ENCODE measurements at places on chromosomes 1 and 21.

- DNase-seq, result no peak
These were observed 10.5 kb downstream of the ACOT11 start for GRCh38 chr1:54558434-54559030.

DNA sequence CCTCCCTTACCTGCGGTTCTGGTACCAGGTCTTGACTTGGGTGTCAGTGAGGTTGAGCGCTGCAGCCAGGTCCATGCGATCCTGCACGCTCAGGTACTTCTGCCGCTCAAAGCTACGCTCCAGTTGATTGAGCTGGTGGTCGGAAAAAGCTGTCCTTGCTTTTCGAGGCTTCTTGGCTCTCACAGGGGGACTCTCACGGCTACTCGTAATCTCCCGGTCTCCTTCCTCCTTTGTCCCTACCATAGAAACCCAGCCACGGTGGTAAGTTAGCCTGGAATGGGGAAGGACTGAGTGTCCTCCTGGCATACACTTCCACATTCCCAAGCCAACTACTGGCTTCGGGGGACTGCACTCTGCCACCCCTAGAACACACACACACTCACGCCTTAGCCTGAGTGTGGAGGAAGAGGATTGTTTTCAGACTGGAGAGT, 2.6 kb downstream of the BARHL2 start:
- no peak for DNase-seq

DNA sequence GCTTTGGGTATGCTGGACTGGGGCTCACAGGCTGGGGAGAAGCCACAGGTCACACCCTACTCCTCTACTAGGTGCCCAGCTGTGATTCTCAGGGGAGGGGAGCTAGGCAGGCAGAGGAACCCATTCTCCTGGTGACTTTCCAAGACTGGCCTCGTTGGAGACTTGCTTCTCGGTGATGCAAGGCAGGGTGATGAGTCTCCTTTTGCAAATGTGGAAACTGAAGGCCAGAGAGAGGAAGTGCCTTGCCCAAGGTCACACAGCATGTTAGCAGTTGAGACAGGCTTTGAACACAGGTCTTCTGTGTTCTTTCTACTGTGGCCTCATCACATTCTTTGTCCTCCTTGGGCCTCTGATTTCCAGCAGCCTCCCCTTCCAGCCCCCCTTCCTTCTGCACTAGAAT, 20.5 kb upstream of the C1QA start:
- no peak for DNase-seq

GRCh38 chr1:183185941-183186490, at the start of gene LAMC2:
LAMC2 (plus strand) TSS chr1:183186264; CDS start chr1:183186353, 89 bp downstream.
- peak; percentile 17 for DNase-seq

- no peak for DNase-seq
These were observed 28.1 kb upstream of the SDC3 start for GRCh38 chr1:30936541-30937171.

DNA sequence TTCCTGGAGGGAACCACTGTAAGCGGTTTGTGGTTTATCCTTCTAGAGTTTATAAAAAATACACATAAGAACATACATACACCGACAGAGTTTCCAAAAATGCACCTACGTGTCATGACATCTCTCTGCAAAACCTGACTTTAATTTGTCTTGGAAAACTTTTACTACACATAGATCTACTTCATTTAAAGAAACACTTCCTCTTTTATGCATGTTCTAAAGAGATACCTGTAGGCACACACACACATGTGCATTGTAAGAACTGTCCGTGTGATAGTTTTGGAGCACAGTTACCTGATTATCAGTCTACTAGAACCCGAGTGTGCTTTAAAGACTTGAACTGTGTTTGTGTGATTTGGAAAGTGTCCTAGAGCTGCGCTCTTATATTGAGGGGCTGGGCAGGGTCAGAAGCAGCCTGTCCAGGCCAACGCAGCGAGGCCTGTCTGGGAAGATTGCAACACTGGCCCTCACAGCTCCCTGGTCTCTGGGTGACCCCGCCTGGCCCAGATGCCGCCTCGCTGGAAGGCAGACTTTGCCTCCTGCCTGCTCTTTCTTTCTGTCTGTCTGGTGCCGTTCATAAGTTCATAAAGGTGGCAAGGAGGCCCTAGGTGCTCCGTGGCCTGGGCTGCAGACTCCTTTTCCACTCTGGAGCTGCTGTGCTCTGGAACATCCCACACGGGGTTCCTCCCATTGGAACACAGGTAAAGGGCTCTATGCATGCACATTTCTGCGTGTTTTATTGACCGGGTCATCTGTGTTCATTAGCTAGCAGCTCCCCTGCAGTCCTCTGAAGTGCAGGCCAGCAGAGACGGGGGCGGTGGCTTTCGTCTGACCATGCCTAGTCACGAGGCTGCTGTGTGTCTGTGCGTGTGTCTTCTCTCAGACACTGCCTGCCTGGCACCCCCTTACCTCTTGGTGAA, 46.3 kb downstream of the AGPAT3 start:
- no peak for DNase-seq

- DNase-seq, result no peak
These were observed 20.1 kb upstream of the PCBP3 start for GRCh38 chr21:45623436-45623835.

- DNase-seq, result no peak
These were observed 791.0 kb upstream of the ADGRL4 start for GRCh38 chr1:79797487-79797886.

GRCh38 chr1:10074852-10075730, 42.3 kb downstream of the UBE4B start:
- no peak for DNase-seq

DNA sequence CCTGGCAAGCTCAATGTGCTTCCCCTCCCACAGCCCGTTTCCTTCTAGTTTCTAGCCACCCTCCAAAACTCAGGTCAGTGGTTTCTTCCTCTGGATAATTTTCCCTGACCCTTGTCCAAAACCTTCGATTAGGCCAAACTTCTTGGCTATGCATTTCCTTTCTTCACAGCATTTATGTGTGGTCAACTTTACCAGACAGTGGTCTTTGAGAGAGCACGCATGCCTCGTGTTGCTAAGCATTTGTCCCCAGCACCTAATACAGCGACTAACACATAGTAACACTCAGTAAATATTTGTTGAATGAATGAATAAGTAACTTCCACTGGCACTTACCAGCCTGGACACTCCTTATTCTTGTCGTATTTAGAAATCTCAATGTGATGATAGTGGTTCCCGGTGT, 610.7 kb downstream of the PLPP3 start:
- no peak for DNase-seq

DNA sequence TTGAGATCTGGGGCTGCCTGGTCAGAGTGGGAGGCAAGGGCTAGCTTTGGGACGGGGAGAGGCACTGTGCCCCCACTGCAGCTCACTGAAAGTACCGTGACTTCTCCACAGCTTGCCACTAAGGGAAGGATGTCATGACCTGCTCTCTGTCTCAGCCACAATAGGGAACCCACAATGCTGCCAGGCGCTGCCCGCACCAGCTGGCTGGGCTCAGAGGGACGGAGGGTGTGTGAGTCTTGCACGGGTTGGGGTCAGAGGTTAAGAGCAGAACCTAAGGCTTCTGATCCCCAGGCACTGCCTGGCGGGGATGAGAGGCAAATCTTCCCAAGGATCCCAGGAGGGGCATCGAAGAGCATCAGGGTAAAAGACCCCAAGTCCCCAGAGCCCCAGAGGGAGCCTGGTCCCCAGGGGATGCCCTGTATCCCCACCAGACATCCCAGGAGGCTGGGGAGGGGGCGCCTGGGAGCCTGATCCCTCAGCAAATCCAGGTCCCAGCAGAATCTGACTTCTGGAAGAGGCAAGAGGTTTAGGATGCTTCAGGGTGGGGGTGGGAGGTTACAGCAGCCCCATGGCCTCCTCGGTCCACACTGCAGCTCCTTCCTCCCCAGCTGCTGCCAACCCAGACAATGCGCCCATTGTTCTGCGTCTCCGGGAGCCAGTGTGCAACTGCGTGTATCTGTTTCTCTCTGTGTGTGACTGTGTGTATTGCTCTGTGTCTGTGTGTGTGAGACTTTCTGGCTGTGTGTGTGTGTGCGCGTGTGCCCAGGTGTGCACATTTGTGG, 2.0 kb upstream of the MARCKSL1 start:
- DNase-seq, result peak; percentile 59

DNA sequence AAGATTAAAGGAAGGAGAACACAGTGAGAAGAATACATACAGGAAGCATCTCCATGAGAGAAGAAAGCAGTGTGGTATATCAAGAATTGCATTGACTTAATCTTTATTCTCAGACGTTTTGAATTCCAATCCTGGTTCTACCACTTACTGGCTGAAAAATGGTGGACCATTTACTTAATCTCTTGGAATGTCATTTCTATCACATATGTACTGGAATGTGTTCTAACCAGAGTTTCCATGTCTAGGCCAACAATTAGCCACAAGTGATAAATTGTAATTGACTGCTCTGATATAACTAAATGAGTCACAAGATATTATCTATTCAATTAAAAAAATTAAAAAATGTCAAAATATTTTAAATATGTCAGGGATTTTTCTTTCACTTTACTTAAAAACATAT, 626.1 kb downstream of the PTPRC start:
- no peak for DNase-seq

- no peak for DNase-seq
These were observed 8.4 kb downstream of the LRRC3 start for GRCh38 chr21:44463724-44464123.

- no peak for DNase-seq
These were observed 14.2 kb downstream of the COL6A2 start for GRCh38 chr21:46111857-46112724.

DNA sequence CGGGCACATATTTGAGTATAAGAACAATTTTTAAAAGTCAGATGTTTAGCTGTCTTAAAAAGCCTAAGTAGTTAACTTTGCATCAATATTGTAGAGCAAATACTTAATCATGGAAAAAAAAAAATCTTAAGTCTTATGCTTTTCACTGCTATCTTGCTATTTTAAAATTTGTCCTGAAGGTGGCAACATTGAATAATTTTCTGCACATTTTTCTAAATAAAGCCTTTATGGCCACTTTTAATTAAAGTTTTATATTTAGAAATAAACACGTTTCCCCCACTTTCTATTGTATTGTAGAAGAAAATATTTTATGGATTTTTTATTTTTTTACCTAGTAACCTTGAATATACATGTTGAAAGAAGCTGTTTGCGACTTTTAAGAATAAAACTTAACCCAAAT, 198.8 kb downstream of the AMY1C start:
- no peak for DNase-seq

- DNase-seq, result no peak
These were observed 112.8 kb downstream of the PRRX1 start for GRCh38 chr1:170776777-170777176.

DNA sequence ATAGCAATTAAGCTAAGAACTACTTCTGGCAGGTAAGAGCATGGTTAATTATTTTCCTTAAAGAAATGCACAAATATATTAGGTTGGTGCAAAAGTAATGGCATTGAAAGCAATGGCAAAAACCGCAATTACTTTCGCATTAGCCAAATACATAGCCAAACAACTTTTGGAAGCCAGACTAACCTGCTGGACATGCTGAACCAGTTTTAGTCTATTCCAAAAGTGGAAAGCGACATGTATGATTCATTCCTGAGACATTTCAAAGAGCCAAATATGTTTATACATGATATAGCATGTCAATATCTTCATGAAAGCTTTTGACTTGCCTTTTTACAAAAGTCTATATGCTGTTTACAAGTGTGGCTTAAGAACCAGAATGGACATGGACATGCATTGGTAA, 23.4 kb upstream of the DR1 start:
- DNase-seq, result no peak

DNA sequence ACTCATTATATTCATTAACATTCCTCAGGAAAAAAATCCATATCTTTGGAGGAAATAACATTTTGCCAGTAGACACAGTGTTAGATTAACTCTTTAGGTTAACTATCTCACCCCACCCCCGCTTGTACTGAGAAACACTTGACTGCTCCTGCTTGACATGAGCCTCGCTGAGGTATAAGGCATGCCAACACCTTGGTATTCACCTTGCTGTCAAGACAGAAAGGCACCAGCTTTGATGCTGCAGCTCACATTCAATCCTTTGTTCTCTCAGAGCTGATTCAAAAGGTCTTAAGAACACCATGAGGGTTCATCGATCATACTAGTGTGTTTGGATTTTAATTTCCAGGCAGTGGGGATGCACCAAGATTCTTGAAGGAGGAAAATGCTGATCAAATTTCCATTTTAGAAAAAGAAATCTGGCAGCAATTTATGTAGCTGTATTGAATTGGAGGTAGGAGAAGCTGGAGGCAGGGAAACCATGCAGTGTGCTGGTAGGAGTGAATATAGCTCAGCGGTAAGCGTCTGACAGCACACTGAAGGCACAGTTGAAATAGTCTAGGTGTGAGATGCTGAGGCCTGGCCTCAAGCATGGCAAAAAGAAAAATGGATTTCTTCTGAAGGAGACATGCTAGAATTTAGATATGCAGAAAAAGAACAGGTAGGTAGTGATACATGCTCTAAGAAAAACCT, 108.0 kb upstream of the ST6GALNAC5 start:
- DNase-seq, result no peak

- no peak for DNase-seq
These were observed 1.1 kb downstream of the FALEC start for GRCh38 chr1:150516616-150517015.

GRCh38 chr1:7690076-7690475, 81.0 kb upstream of the VAMP3 start:
- no peak for DNase-seq

DNA sequence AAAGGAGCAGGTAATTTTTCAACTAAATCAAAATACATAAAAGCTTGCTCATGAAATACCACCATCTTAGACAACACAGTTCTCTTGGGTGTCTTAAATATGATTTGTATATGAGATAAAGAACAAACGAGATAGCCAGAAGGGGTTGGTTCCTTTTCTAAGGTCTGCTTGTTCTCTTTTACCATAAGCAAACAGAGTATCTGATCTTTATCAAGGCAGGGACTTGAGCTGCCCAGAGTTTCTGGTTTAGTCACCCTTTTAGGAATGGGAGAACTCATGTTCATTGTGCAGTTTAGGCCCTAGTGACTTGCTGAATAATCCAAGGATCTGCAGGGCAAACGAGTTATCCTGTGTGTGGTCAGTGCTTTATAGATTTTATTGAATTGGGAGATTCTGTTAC, 3.0 kb upstream of the SUCO start:
- no peak for DNase-seq

GRCh38 chr1:95085376-95085775, 12.6 kb upstream of the ALG14 start:
- no peak for DNase-seq

DNA sequence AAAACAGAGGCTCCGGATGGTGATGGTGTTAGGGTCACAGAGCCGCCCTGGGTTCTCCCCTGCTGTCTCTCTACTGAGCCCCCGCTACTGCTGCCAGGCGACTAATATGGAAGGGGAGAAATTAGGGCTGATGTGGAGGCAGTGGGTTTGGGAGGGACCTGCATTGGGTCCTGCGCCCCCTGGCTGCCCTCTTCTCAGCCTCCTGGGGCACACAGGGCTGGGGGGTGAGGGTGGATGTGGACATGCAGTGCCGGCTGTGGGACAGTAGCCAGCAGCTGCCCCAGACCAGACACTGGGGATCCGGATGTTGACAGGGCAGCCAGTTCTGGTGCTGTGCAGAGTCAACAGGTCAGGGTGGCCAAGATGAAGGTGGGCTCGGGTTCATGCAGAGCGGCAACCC, 1.5 kb upstream of the CLCNKB start:
- no peak for DNase-seq

GRCh38 chr1:245436407-245436806, 281.6 kb downstream of the KIF26B start:
- DNase-seq, result no peak

- DNase-seq, result no peak
These were observed 13.6 kb downstream of the DIP2A start for GRCh38 chr21:46472246-46472645.

- DNase-seq, result no peak
These were observed 1.0 kb downstream of the DNAJB4 start for GRCh38 chr1:78005755-78006154.

- DNase-seq, result no peak
These were observed 43.3 kb downstream of the LRRC53 start for GRCh38 chr1:74468982-74469603.
